B cell (primary cell): ENCODE measurements at places on chromosomes 4 and X. TPM values are rescaled to one million over a fixed set of nuclear protein-coding genes. Genes with fewer than 3 reads are reported as not detected.

Gene ZCCHC18
- total RNA-seq, result 15.1 and 16.9 TPM in 2 replicates

GRCh38 chr4:123784626-123785025 is 388.0 kb downstream of the SPRY1 start:
- DNase-seq, result no peak

DNA sequence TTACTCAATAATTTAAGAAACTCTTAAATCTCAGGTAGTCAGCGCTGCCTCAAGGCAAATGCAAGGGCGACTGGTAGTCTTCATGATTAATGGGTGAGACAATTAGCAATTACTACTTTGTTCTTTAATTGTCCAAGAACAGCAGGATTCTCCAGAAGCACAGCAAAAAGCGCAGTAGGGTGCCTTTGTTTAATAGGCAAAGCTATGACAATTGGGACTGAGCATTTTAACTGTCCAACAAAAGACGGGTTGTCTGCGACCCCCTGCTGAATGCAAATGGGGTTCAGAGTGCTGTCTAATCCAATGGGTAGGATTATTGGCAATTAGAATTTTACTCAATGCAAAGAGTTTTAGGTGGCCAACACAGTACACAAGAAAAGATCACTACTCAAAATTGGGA is 286.1 kb downstream of the CHIC1 start:
- DNase-seq, result no peak

DNA sequence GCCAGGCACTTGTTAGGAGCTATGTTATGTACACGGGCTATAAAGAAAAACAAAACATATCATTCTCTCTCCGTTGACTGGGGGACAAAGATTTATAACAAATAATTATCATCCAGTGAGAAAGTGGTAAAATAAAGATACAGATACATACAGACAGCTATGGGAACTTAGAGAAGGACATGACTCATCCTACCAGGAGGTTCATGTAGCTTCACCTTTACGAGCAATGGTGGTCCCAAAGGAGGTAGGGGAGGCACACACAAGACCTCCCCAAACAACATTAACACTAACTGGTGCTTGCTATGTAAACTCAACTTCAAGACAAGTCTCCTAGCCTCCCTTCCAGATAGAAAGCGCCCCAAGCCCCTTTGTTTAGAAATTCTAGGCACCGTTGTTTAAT is 8.9 kb downstream of the AMBN start:
- no peak for DNase-seq

DNA sequence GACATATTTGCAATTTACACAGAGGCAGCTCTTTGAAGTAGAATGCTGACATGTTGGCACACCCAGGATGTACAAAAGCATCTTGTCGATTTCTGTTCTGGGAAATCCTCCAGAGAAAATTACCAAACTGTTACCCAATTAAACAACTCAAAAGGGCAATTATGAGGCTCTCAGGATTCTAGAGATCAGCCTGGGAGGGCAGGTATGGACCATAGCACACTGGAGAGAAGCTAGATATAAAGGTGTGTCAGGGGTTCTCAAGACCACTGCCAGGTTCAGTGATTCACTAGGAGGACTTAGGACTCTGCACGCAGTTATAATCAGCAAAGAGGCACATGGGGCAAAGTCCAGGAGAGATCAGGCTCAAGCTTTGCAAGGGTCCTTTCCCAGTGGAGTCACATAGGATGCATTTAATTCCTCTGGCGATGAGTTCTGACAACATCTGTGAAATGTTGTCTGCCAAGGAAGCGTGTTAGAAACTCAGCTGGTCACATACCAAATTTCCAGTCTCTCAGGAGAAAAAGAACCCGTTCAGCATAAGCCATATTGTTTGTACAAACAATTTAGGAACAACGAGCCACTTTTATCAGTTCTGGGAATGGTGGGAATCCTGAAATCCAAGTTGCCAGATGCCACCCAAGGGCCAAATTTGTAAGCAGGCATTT is 100.8 kb downstream of the SYTL5 start:
- no peak for DNase-seq

GRCh38 chr4:53963336-53963735 is 101.1 kb downstream of the CHIC2 start:
- DNase-seq, result no peak

GRCh38 chr4:150236626-150237025 is 158.4 kb downstream of the DCLK2 start:
- DNase-seq, result no peak

- DNase-seq, result no peak
Measured at GRCh38 chr4:82044141-82044993, 329.4 kb downstream of the HNRNPD start.
